ENCODE measurements at places on chromosomes 13 and 19.
A peak's percentile ranks its signal among the peaks of the same experiment; 100 is the strongest.

DNA sequence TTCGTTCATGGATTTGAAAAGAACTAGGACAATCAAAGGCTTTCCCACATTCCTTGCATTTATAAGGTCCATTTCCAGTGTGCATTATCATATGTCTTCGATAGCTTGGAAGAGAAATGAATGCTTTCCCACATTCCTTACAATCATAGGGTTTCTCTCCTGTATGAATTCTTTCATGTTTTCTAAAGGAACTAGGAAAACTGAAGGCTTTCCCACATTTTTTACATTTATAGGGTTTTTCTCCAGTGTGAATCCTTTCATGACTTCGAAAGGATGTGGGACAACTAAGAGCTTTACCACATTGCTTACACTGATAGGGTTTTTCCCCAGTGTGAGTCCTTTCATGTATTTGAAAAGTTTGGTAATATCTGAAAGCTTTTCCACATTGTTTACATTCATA lies 19.8 kb downstream of the ZNF709 start:
- no peak for DNase-seq

GRCh38 chr13:46655377-46656180 lies 102.6 kb downstream of the LRCH1 start:
- DNase-seq = no peak

GRCh38 chr19:32322541-32322940 lies 22.9 kb upstream of the ZNF507 start:
- no peak for DNase-seq

GRCh38 chr13:108962654-108963053 lies 333.2 kb downstream of the MYO16 start:
- DNase-seq = no peak

DNA sequence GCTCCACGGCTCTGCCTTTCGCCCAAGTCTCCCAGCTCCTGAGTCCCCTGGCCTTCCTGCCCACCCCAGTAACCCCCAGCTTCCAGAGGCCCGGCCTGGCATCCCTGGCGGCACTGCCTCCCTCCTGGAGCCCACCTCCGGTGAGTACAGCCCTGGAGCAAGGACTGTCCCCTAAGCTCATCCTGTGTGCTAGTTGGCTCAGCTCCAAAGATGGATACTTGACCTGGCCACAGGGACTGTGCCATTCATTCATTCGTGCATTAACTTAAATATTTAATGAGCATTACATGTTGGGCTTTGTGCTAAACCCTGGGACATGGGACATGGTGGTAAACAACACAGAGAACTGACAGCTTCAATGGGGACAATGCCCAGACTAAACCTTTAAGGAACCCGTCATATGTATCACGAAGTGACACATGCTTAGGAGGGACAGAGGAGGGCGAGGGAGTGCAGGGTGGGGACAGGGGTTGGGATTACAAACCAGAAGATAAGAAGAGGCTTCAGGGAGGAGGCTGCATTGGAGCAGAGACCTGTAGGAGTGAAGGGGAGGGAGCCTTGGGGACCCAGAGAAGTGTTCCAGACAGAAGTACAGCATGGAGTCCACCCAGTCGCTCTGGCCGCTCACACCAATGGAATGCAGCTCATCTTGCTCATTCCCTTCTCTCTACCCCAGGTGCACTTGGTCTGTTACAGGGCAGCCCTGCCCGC lies 6.9 kb upstream of the OVOL3 start:
- DNase-seq = no peak

GRCh38 chr19:56270676-56271075 lies 1.9 kb upstream of the EDDM13 start:
- DNase-seq = no peak

GRCh38 chr13:21233086-21233485 lies 56.6 kb downstream of the MRPL57 start:
- DNase-seq = no peak

GRCh38 chr13:110506859-110507566 lies 54.5 kb downstream of the RAB20 start:
- no peak for DNase-seq

GRCh38 chr13:104854007-104854406 lies 1681.5 kb downstream of the EFNB2 start:
- DNase-seq = no peak

DNA sequence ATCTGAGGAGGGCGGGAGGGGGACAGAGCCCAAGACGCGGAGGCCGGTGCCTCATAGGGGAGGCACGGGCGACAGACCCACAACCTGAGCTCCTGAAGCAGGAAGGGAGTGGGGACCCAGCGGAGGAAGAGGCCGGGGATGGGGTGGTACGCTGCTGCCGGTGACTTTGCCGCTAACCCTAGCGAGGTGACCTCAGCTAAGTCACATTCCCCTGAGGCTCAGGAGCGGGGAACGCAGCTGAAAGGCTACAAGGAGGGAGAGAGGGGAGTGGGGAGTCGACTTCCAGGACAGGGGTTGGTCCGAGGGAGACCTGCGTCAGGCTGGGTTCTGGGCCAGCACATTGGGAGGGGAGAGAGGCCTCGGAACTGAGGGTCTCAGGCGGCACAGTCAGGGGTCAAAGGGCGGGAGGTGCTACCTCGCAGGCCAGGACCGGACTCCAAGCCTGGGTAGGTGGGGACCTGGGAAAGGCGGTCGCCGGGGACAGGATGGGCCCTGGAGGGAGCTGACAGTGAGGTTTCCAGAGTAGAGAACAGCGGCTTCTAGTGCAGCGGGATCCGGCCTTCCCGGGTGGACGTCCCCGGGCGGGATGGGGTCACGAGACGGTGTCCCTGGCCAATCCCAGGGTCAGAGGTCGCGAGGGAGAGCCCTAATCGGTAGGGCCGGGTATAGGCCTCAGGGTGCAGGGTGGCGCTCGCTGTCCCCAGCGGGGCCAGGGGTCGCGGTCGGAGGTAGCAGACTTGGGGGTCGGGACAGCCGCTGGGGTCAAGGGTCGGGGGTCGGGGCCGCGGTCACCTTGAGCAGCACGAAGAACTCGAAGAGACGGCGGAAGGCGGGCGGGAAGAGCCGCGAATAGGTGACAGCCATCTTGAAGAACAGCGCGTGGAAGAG lies 699 bp downstream of the TMEM259 start:
- DNase-seq = peak; percentile 38

DNA sequence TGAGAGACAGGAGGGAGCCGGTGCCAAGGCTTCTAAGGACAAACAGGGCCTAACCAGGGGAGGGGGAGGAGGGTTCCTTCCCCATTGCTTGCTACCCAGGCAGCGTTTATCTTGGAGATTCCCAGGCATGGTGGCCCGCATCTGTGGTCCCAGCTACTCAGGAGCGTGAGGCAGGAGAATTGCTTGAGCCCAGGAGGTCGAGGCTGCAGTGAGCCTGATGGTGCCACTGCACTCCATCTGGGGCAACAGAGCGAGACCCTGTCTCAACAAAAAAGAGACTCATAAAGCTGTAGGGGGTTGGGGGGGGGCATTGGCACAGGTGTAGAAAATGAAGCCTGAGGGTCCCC lies 11.4 kb downstream of the TIMM13 start:
- DNase-seq = no peak

DNA sequence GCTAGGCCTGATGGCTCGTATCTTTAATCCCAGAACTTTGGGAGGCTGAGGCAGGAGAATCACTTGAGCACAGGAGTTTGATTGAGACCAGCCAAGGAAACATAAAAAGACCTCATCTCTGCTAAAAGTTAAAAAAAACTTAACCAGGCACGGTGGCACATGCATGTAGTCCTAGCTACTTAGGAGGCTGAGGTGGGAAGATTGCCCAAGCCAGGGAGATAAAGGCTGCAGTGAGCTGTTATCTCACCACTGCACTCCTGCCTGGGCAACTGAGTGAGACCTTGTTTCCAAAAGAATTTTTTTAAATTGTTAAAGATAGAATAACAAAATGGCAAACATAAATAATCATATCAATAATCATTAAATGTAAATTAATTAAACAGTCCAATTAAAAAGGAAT lies 365.8 kb downstream of the MTUS2 start:
- no peak for DNase-seq

DNA sequence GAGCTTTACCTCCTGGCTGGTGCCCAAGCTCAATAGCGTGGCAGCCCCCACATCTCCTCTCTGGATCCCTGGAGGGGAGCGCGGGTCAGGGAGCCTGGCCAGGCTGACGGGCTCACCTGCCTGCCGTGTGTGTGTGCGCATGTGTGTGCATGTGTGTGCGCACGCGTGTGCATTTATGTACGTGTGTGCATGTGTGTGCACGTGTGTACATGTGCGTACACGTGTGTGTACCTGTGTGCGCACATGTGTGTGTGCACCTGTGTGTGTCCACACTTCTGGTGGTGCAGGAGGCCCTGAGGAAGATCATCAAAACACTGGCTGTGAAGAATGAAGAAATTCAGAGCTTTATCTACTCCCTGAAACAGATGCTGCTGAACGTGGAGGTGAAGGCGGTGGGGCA lies 1.3 kb downstream of the FSD1 start:
- DNase-seq = no peak

GRCh38 chr19:34257559-34257924 lies 3.2 kb downstream of the GARRE1 start:
- no peak for DNase-seq

GRCh38 chr13:99967869-99968520 lies 3.6 kb downstream of the ZIC5 start:
- no peak for DNase-seq

DNA sequence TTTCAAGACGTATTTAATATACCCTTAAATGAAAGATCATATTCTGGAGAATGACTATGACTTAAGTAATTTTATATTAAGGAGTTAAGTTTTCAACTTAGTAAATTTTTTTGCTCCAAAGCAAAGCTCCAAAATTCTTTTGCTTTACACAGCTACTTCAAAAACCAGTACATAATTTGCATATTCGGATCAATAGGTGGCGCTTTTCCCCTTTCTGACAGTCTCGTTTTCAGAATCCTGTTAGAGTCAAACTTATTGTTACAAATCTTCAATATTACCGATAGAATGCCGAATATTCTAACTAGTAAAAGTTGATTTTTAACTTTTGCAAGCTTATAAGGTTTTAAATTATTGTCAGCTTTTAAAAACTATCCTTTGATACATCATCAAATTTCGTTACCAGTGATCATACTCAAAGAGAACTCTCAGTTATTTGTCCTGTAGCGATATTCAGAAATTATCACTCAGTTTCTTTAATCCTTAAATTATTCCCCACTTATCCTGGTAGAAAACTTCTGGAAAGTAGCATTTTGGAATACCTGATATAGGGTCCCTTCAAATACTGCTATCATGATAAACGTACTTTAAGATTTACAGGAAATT lies 852.7 kb upstream of the KLHL1 start:
- DNase-seq = no peak

DNA sequence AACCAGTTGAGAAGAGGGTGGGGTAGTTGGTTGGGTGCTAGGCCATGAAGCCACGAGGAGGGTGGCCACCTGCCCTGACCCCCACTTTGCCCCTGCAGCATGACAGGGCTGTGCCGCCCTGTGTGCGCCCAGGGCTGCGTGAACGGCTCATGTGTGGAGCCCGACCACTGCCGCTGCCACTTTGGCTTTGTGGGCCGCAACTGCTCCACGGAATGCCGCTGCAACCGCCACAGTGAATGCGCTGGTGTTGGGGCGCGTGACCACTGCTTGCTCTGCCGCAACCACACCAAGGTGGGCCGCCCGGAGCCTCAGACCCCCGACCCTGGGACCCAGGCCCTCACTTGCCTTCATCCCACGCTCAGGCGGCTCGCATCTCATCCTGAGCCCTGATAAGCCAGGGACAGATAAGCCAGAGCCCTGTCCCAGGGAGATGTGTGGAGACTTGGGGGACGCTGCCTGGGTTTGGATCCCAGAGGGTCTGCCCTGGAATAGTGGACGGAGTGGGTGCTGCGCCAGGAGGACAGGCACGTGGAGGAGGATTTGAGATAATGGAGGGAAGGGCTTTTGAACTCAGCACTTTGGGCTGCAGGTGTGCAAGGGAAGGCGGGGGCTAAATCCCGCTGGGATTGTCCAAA lies 20.5 kb downstream of the CNFN start:
- DNase-seq = no peak

DNA sequence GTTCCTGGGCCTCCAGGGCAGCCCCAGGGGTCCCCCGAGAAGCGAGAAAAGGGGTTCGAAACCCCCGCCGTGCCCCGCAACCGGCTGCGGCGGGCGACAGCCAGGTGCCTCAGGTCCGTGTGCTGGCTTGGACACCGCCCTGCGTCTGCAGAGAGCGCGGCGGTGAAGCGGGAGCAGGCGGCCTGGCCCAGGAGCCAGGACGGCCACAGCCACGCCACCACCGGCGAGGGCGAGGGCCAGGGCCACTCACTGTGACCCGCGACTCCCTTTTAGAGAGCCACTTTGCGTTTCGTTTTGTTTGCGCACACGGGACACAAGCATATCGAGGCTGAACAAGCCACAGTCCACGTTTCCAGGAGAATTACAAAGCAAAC lies 110.4 kb downstream of the CRYL1 start:
- DNase-seq = no peak

DNA sequence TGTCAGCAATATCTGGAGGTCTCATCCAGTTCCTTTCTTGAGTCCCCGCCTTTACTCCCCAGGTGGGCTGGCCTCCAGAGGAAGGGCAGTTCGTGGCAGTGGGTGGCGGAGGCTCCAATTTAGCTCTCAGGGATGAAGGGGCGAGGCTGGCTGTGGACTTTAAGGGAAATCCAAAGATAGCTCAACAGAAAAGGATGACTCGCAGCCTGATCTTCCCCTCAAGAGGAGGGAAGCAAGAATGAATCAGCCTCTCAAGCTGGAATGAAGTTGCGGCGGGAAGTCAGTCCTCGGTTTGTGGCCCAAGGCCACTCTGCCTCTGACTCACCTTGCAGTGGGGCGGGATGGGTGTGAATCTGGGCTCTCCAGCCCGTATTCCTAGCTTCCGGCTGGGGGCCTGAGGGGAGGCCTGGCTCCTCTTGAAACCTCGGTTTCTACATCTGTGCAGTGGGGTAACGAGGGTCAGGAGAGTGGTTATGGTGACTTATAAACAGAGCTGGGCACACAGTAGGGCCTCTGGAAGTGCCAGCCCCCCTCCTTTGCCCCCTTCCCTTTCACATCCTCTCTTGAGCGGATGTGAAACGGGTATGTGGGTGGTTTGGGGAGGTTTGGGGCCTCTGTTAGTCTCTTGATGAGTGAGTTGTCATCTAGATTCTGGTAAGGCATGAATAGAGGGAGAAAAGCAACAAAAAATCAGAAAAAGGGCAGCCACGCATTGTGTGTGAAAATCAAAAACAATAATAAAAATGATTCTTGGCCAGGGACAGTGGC lies 10.5 kb upstream of the SMG9 start:
- peak; percentile 44 for DNase-seq

DNA sequence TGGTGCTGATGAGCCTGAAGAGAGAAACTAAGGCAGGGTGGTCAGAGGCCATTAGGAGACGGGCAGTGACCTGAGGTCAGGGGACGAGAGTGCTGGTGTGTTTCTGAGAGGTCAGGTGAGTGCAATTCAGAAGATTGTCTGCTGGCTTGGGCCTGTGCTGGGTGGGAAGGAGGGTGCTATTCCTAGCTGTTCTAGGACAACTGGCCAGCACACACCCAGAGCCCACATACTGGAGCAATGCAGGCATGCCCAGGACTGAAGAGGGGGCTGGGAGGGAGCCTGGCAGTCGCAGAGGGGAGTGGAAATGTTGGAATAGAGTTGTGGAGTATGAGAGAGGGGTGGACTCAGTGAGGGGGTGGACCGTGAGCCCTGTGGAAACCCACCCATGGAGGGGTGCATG lies 16.5 kb downstream of the ARHGEF7 start:
- no peak for DNase-seq
